ENCODE measurements at places on chromosomes 4 and X.

DNA sequence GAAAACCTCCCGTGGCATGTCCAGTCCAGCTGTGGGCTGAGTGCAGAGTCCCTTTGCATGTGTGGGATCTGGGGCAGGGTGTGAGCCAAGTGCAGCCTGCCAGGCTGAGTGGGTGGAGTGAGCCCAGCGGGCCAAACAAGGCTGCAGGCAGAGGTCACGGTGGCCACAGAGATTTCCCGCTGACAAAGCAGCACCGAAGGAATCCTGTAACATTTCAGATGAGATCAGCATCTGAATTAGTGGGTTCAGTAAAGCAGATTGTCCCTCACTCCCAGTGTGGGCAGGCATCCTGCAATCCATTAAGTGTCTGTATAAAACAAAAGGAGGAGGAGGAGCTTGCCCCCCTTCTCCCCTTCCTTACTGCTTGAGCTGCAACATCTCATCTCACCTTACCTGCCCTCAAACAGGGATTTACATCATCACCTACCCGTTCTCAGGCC lies 324.4 kb downstream of the FAT4 start:
- no peak overlapping the region for H3K4me3 ChIP-seq
- no peak overlapping the region for H3K27ac ChIP-seq
- no peaks in the 10 kb centered on the region for H3K4me1 ChIP-seq

DNA sequence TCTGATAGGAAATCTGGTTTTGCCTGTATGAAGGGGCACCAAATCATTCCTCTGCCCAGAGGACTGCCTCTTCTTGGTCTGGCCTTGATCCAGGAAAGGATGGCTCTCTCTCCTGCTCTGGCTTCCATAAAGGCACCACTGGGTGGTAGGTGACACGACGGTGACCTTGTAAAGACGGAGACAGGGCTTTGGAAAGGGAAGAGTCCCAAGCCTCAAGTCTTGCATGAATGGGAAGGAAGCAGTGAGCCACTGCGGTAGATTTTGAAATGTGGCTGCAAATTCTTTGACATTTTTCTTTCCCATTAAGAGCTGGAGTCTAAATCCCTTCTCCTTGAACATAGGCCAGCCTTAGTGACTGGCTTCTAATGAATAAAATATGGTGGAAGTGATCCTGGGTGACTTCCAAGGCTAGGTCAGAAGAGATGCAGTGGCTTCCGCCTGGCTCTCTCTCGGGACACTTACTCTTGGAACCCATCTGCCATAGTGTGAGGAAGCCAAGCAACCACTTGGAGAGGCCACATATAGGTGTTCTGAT lies 347.4 kb downstream of the BCOR start:
- peaks cover 5% of the 10 kb centered on the region for H3K4me1 ChIP-seq
- no peak overlapping the region for H3K27ac ChIP-seq

DNA sequence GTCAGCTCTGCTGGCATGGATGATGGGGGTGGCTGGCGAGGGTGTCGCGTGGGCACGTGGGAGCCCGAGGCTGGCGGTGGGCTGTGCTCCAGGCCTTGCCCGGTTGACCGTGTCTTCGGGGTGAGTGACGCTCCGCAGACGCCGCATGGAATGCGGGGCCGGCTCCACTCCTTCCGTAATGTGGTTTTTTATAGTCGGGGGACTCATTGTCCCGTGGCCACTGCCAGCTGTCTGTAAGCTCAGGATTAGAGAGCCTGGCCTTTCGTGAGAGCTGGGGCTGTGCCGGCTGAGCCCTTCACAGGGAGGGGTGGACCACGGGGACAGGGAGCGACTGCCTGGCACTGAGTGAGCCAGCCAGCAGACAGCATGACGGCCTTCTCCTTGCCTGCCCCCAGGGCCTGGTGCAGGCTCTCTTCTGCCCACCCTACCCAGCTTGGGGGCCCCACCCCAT lies 20.4 kb downstream of the DOK7 start:
- ATAC-seq, result peak; percentile 34
- H3K27ac ChIP-seq, result no peak overlapping the region
- H3K4me1 ChIP-seq, result no peaks in the 10 kb centered on the region
- no peaks in the 10 kb centered on the region for H3K36me3 ChIP-seq
- no peak overlapping the region for H3K4me3 ChIP-seq
- peaks cover 90% of the 10 kb centered on the region for H3K27me3 ChIP-seq

DNA sequence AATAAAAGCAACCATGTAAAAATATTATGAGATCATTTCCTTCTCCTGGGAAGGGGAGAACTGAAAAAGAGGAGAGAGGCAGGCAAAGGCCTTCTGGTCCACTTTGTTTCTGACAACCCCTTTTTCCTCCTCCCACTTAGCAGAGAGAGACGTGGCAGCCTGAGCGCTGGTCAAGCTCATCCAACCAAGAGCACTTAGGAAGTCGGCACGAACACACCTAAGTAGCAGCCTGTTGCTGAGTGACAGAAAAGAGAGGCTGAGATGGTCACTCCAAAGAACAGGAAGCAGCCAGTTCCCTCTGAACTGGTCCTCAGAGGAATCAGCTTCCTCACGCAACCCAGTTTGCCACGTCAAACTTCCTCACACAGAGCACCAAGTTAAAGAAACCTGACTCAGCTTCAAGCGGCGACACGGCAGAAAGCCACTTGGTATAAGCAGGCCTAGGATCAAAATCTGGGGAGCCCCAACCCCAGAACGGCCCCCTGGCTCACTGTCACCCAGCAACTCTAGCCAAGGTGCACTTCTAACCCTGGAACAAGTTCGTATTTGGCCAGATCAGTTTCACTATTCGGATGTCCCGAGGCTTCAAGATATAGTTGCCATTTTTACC lies 861 bp downstream of the SEC24D start:
- H3K27me3 ChIP-seq, result no peaks in the 10 kb centered on the region
- peak overlapping the region; percentile 77 for H3K27ac ChIP-seq
- peaks cover 21% of the 10 kb centered on the region for H3K36me3 ChIP-seq
- peak; percentile 67 for ATAC-seq
- peak overlapping the region; percentile 88 for H3K4me3 ChIP-seq
- H3K4me1 ChIP-seq, result peaks cover 3% of the 10 kb centered on the region

GRCh38 chr4:143616771-143617170 lies 83.7 kb downstream of the FREM3 start:
- no peak overlapping the region for H3K27ac ChIP-seq
- no peak for ATAC-seq
- no peaks in the 10 kb centered on the region for H3K4me1 ChIP-seq
- H3K4me3 ChIP-seq, result no peak overlapping the region
- no peaks in the 10 kb centered on the region for H3K36me3 ChIP-seq

- peak overlapping the region; percentile 89 for H3K27ac ChIP-seq
- no peaks in the 10 kb centered on the region for H3K27me3 ChIP-seq
- peak overlapping the region; percentile 93 for H3K4me3 ChIP-seq
- ATAC-seq, result no peak
These were observed 1.1 kb upstream of the CHIC2 start for GRCh38 chr4:54065282-54066087.

DNA sequence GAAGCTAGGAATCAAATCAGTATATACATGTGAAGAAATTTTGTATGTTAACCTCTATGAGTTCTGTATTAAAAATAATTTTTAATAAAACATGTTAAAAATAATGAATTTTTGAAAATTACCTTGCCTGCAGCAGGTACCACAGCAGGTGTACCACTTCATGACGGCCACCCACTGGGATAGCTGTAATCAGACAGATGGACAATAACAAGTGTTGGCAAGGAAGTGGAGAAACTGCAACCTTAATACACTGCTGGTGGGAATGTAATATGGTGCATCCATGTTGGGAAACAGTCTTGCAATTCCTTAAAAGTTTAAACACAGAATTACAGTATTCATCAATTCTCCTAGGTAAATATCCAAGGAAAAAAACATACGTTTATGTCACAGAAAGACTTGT lies 209.5 kb downstream of the RELL1 start:
- ATAC-seq, result no peak
- H3K27me3 ChIP-seq, result no peaks in the 10 kb centered on the region

DNA sequence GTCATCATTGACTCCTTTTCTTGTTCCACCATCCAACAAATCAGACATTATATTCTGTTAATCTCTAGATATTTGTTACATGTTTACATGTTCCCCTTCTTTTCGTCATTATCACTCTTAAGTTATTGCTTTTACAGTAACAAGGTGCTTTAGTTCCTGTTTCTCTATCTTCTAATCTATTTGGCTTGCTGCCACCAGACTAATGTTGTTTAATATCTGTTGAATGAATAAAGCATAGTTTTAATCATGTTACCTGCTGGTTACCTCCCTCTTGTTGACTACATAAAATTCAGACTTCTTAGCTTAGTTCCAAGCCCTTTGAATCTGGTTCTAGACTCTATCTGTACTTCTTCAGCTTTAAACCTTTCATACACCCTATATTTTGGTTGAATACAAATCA lies 129.8 kb upstream of the TRIM2 start:
- no peak overlapping the region for H3K27ac ChIP-seq
- no peaks in the 10 kb centered on the region for H3K36me3 ChIP-seq
- ATAC-seq, result no peak
- no peaks in the 10 kb centered on the region for H3K27me3 ChIP-seq
- no peaks in the 10 kb centered on the region for H3K4me1 ChIP-seq

DNA sequence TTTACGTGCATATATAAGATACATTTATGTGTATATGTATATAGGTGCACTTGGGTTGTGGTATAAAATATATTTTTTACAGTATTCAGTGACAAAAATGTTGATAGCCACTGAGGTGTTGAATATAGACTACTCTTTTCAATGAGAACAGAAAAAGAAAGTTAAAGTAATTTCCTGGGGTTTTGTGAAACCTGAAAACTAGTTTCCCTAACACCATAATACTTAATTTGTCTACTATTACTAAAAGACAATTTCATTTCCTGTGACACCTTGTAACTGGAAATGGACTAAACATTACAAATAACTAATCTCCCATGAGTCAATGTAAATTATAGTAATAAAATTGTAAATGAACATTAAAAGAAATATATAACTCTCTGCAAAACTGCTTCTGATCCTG lies 32.0 kb upstream of the MAP9 start:
- H3K27me3 ChIP-seq, result no peaks in the 10 kb centered on the region
- no peak overlapping the region for H3K4me3 ChIP-seq
- no peak overlapping the region for H3K27ac ChIP-seq

DNA sequence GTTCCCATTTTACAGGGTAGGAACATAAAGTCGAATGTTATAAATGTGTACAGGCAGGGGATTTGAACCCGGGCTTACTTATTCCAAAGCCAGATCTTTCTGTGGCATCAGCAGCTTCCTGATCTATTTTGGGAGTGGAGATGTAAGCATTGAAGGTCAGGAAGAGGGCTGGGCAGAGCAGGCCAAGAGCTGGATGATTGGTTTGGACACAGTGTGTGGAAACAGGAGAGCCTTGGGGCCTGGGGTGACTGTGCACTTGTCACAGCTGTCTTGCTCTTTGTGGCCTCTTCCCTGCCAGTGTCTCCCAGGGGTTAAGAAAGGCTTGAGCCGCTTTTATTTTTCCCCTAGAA lies 127.9 kb upstream of the ENPP6 start:
- no peaks in the 10 kb centered on the region for H3K27me3 ChIP-seq
- peak overlapping the region; percentile 69 for H3K27ac ChIP-seq
- no peaks in the 10 kb centered on the region for H3K36me3 ChIP-seq

DNA sequence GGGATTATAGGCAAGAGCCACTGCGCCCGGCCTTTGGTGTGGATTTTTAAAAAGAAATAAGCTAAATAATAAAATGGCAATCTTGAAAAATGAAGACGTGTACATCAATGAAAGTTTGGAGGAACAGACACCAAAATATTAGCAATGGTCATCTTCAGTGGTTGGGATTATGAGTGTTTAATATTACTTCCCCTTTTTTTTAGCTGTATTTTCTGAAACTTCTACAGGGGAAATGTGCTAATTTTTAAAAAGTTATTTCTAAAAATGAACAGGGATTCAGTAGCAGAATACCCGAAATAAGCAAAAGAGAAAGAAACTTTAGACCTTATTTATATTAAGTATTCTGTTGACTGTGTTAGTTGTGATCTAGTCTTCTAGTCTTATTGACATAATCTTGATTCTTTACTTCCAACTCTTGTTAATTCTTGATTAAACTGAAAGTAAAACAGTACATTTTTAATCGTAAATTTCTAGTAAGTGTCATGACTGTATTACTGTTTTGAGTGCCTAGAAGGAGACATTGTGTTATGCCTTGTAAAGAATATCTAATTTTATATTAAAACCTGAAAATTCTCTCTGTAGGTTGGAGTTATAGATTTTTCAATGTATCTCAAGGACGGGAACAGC lies 51.3 kb downstream of the RUFY3 start:
- H3K27ac ChIP-seq, result no peak overlapping the region
- H3K4me1 ChIP-seq, result no peaks in the 10 kb centered on the region
- no peaks in the 10 kb centered on the region for H3K36me3 ChIP-seq
- no peak overlapping the region for H3K4me3 ChIP-seq

DNA sequence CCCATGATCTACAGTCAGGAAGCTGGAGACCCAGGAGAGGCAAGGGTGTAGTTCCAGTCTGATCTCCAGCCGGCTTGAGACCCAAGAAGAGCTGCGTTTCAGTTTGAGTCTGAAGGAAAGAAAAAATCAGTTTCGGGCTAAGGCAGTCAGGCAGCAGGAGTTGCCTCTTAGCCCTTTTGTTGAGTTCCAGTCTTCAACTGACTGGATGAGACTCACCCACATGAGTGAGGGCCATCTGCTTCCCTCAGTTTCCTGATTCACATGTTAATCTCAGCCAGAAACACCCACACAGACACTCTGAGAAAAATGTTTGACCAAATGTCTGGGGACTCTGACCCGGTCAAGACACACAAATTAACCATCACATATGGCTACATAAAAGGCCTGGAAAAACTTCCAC lies 73.6 kb upstream of the ELOVL6 start:
- no peak overlapping the region for H3K4me3 ChIP-seq
- no peaks in the 10 kb centered on the region for H3K36me3 ChIP-seq

DNA sequence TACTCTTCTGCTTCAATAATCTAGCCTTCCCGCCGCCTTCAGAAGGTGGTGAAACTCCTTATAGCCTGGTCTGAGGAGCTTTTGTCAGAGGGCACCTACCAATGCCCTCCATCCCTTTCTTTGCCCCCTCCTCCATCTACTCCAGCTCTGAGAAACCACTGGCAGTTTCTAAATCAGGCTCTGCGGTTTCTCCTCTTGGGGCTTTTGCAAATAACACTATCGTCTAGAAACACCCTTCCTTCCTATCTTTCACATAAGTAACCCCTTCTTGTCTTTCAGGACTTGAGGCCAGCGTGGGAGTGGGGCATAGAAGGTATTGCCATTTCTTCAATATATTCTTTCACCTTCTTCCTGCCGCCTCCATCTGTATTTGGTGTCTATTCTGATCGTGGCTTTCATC lies 1.2 kb upstream of the EFHC2 start:
- no peaks in the 10 kb centered on the region for H3K27me3 ChIP-seq
- no peaks in the 10 kb centered on the region for H3K36me3 ChIP-seq

- H3K36me3 ChIP-seq, result no peaks in the 10 kb centered on the region
- H3K4me1 ChIP-seq, result no peaks in the 10 kb centered on the region
- peaks cover 20% of the 10 kb centered on the region for H3K27me3 ChIP-seq
- ATAC-seq, result no peak
- no peak overlapping the region for H3K27ac ChIP-seq
These were observed 689 bp downstream of the EXOC1L start for GRCh38 chr4:55820279-55820678.

- no peak overlapping the region for H3K27ac ChIP-seq
- H3K4me3 ChIP-seq, result no peak overlapping the region
- no peaks in the 10 kb centered on the region for H3K4me1 ChIP-seq
- H3K27me3 ChIP-seq, result no peaks in the 10 kb centered on the region
- no peaks in the 10 kb centered on the region for H3K36me3 ChIP-seq
These were observed 372.7 kb downstream of the SH2D1A start for GRCh38 chrX:124719060-124719459.

Measured in gastroesophageal sphincter (tissue), 4 donors.